ENCODE measurements at places on chromosomes 5 and 9. TPM values are rescaled to one million over a fixed set of nuclear protein-coding genes. Genes with fewer than 3 reads are reported as not detected.

DNA sequence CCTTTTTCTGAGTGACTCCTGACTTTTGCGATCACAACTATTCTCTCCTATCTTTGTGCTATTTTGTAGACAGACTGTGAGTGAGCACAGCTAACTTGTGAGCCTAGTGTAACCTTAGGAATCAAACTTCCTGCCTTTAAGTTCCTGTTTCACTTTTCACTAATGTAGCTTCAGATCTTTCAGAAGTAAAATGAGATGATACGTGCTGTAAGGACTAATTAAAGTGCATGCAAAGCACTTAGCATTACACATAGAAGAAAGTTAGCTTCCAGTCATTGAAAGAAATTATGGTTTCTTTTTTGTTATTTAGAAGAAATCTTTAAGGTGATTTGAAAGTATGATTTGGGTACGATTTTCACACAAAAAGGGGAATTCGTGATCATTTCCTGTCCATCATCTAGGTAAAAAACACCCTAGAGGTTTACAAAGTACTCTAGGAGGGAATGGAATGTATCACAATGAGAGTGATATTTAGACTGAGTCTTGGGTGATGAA is 122.7 kb downstream of the ST8SIA4 start:
- no peak for DNase-seq

GRCh38 chr9:105708405-105708804 is 14.1 kb downstream of the TMEM38B start:
- no peak for DNase-seq

DNA sequence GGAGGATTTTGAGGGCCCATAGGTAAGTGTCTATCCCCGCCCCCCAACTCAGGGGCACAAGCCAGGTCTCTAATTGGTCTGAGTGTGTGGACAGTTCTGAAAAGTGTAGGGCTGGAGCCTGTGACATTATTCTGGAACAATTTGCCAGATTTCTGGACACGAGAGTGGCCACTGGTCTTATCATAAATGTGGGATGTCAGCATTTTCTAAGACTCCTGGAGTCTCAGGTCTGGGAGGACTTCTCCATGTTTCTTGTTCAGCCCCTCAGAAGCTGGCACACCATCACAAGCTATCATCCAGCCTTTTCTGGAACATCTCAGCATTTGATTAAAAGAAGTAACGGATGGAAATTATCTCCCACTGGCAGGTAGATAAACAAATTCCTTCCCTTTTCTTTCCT is 141.4 kb downstream of the SEC61B start:
- no peak for DNase-seq

CLIC3 gene
- polyA plus RNA-seq = 0.28 TPM

FCN2 gene
- polyA plus RNA-seq = 0.20 TPM

PTGR1 gene
- 52.3 TPM for polyA plus RNA-seq

IL5 gene
- 0.51 TPM for polyA plus RNA-seq
